ENCODE measurements at places on chromosomes 1 and 21.

GRCh38 chr1:226376300-226376699 is 31.6 kb downstream of the PARP1 start:
- no peak for DNase-seq

DNA sequence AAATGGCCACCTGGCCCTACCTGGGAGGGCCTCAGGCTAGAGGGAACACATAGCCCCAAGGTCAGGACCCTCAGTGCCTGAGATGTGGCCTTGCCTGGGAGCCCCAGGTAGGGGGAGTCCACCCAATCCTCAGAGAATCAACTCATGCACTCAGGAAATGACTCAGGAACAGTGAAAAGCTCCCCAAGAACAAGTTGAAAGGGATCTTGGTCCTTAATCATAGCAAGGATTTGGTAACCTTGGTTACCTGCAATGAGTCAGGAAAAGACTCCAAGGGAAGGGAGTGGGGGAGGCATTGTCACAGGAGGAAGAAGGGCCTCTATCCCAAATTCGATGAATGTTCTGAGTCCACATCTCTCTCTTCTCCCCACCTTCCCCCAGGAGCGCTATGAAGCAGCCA is 17.0 kb downstream of the MAP7D1 start:
- DNase-seq, result no peak

- no peak for DNase-seq
These were observed 118.1 kb downstream of the PGBD5 start for GRCh38 chr1:230308039-230308438.

- DNase-seq, result no peak
These were observed 90.0 kb downstream of the VWA5B1 start for GRCh38 chr1:20380616-20381035.

DNA sequence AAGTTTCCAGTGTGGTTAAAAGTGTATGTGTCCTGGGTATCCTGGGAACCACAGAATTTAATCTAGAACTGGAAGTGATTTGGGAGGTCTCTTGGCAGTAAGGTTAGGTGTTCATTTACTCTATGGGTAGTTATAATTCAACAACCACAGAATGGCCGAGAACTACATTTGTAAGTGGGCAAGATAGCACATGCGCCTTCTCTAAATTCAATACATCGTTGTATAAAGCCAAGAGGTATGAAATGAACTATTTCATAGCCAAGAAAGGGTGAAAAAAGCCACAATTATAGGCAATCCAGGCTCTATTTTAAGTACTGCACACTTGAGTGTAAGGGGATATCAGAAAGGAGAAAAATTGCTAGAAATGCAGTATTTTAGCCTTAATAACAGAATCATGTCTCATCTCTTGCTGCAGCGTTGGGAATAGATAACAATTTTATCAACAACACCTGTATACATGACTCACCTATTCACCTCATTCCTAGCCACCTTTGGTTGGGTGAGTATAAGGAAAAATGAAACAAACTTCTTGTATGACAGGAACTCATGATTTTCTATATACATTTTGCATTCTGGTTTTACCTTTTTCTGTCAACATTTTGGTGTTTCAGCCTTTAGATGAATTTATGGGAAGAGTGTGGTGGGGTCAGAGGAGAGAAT is 4.5 kb downstream of the SDCCAG8 start:
- DNase-seq, result no peak

DNA sequence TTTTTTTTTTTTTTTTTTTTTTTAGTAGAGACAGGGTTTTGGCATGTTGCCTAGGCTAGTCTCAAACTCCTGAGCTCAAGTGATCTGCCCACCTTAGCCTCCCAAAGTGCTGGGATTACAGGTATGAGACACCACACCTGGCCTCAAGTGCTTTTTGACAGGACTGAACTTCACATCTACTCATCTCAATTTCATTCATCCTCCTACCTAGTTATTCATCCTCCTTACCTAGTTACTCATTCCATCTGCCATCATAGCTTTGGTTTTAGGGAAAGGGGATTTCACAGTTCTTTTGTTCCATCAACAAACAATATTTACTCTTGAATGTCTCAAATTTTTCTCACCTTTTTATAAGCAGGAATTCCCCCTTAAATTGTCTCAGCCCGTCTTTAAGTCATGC is 38.6 kb upstream of the RALGPS2 start:
- no peak for DNase-seq

DNA sequence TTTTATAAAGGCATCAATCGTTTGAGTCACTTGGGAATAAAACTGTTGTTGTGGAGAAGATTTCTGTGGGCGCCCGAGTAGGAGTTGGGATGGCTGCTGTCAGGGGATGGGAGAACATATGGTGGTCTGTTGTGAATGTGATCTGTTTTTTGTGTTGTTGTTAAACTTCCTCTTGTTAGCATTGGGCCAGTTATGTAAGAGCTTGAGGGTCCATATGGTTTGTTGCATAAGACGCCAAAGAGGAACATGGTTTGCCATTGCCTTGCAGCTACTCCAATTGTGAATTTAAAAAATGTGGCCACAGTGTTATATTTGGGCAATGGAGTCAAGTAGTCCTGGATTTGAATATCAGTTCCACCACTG is 136.1 kb upstream of the JUN start:
- DNase-seq, result no peak

DNA sequence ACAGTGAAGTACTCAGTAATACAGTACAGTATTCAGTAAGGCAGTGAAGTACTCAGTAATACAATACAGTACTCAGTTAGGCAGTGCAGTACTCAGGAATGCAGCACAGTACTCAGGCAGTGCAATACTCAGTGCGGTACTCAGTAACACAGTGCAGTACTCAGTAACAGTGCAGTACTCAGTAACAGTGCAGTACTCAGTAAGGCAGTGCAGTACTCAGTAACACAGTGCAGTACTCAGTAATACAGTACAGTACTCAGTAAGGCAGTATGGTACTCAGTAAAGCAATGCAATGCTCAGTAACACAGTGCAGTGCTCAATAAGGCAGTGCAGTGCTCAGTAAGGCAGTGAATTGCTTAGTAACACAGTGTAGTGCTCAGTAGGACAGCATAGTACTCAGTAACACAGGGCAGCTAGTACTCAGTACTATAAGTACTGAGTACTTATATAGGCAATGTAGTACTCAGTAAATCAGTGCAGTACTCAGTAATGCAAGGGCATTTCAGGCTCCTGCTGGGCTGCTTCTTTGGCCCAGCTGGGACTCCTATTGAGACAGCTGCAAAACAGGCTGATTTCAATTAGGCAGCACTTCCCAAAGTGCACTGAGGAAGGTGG is 411.3 kb downstream of the DISC1 start:
- no peak for DNase-seq

- DNase-seq, result no peak
These were observed 81.3 kb upstream of the ZNF281 start for GRCh38 chr1:200491103-200491502.

- no peak for DNase-seq
These were observed 10.5 kb upstream of the IGFN1 start for GRCh38 chr1:201180141-201180540.

- no peak for DNase-seq
These were observed 112.7 kb upstream of the BACE2 start for GRCh38 chr21:41055266-41055665.

DNA sequence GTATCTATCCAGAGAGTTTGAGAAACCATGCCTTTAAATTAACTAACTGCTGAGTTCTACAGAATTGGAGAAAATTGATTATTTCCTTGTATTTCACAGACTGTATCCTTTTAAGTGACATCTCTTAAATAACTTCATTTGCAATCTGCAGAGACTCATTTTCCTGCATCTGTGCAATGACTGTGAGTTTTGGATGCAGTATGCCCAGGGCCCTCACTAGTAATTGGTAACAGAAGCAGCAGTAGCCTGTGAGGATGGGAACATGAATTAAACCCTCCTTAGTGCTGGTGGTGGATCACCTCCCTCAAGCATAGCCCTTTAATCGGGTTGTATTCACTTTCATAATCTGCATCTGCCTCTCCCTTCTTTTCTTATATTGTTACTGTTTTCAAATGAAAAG is 21.7 kb upstream of the SH3D21 start:
- DNase-seq, result no peak

DNA sequence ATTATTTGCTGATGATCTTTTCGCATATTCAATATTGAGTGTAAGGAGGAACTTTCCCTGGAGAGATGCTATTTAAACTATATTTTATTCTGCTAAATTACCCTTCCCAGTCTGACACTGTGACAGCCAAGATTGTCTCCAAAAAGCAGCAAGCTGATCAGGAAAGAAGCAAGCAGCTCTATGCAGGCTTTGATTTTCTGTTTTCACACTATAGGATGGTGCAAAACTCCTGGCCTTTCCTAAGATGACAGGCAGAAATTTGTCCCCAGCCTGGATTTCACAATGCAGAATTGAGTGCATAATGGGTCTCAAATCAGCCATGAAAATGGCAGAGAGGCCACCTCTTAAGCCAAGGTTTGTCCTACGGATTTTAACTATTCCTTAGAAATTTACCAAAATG is 1.1 kb downstream of the SGIP1 start:
- DNase-seq, result no peak

DNA sequence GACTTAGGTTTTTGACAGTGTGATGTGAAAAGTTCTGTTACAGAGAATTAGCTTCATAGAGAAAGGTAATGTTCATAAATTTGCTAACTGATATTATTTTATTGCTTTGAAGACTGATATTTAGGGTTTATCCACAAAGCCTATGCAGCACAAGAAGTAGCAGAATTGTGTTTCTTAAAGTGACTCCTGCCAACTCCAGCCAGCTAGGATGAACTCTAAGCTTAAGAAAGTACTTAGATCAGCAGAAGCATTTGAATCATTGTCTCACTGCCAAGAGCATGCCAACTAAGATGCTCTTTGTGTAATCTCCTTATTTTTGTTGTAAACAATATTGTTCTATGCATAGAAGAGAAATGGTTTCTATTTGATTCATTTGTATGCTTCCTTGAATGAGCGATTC is 589.4 kb upstream of the ADGRL4 start:
- DNase-seq, result no peak

DNA sequence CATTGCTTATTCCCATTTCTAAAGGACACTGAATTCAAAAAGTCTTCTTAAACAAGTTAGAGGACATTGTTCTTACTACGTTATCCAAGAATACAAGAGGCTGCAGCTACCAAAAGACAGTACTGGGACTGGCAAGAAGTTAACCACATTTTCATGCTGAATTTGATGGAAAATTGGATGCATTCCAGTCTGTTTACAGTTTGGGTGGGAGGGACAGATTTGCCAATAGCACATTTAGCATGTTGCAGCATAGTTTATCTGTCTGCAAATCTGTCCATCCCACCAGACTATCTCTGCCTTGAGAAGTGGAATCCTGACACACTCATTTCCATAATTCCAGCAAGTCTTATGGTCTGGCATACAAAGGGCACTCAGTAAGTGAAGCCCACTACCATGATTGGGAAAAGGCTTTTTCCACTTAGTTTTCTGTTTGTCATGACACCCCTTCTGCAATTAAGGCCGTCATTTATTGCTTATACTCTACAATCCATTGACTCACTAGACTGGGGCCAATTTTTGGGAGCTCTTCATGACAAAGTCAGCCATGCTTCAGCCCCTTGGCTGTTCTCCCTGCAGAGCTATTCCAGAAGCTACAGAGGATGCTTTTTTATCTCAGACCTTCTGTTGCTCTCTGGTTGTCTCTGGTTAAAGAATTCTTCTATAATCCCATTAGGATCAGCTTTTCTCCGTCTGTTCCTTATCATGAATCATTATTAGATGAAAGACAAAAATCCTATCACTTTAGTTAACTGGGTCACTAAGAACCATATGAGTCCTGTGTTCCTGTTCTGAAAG is 355.8 kb upstream of the PTBP2 start:
- DNase-seq, result no peak

DNA sequence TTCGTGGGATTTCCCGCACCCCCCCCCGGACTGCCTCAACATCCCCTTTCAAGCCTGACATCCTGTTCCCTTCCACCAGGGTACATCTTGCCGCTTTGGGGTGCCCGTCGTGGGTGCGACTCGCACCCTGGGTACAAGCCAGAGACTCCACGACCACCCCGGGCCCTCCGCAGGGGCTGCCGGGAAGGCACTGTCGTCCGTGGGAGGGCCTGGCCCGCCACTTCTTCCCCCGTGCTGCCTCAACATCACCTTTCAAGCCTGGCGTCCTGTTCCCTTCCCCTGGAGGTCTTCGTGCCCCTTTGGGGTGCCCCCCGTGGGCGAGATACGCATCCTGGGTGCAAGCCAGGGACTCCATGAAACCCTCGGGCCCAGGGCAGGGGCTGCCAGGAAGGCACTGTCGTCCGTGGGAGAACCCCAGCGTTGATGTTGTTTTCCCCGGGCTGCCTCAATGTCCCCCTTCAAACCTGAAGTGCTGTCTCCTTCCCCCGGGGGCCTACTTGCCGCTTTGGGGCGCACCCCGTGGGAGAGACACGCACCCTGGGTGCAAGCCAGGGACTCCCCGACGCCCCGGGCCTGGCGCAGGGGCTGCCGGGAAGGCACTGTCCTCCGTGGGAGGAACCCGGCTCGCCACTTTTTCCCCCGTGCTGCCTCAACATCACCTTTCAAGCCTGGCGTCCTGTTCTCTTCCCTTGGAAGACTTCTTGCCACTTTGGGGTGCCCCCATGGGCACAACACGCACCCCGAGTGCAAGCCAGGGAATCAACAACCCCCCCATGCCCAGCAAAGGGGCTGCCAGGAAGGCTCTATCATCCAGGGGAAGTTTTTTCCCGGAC is 138.6 kb downstream of the LIPI start:
- no peak for DNase-seq

DNA sequence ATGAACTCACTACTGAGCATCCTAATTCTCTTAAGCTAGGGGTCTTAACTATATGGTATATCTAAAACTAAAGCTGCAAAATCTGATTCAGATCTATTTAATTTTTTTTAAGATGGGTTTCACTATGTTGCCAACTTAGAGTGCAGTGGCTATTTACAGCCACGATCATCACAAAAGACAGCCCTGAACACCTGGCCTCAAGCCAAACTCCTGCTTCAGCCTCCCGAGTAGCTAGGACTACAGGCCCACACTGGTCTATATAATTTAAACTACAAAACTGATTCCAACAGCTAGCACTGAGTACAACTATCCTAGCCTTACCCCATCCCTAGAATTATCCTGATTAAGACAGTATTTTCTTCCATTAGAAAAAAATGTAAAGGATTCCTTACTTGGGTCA is 37.1 kb downstream of the EIF4G3 start:
- DNase-seq, result no peak

GRCh38 chr1:173411835-173412742 is 65.0 kb upstream of the PRDX6 start:
- no peak for DNase-seq

GRCh38 chr1:177786176-177786745 is 183.6 kb downstream of the SEC16B start:
- DNase-seq, result no peak

GRCh38 chr21:36765229-36765628 is 66.3 kb downstream of the SIM2 start:
- no peak for DNase-seq
